ENCODE measurements at places on chromosomes 13 and 19. TPM values are rescaled to one million over a fixed set of nuclear protein-coding genes. Genes with fewer than 3 reads are reported as not detected.

GRCh38 chr19:50720921-50721381 lies 1.3 kb upstream of the SHANK1 start:
- no peak for DNase-seq

GRCh38 chr19:51146751-51147150 lies 4.7 kb downstream of the SIGLEC7 start:
- no peak for DNase-seq

DNA sequence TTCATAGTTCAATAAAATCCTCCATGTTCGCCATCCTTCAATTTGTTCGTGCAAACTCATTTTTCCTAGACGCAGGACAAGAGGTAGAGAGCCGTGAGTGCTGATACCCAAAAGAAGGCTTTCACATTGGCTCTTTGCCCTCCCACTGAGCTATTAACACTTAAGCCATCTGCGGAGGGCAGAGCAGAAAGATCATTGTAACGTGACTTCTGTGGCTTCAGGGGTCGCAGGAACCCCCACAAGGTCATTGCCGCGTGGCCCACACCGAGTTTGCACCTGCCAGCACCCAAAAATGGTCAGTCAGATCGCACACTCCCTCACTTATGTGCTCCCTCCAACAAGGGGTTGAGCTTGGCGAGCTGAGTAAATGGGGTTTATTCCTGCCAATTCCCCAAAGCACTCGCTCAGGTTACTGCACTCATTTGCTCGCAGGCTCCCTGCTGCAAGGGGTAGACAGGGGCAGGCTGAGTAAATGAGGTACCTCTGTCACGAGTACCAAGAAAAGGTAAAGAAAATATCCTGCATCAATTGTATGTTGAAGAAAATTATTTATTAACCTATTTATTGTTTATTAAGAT lies 144.1 kb downstream of the PRR20E start:
- DNase-seq, result no peak

- peak; percentile 20 for DNase-seq
These were observed 118.8 kb downstream of the VWA8 start for GRCh38 chr13:41842036-41842620.

GRCh38 chr13:41306271-41307145 lies 4.6 kb upstream of the NAA16 start:
- DNase-seq, result no peak

Gene TMEM91
- 12.0 TPM for total RNA-seq

Gene ZNF99
- not detected for total RNA-seq

Gene MRPS12
- 83.8 TPM for total RNA-seq
